Kidney (tissue), 22 donors: ENCODE measurements at places on chromosomes 5 and 9. TPM values are rescaled to one million over a fixed set of nuclear protein-coding genes. Genes with fewer than 3 reads are reported as not detected.
A peak's percentile ranks its signal among the peaks of the same experiment; 100 is the strongest.

Gene C5
- 3.5 TPM for polyA plus RNA-seq

Gene TEX48
- polyA plus RNA-seq, result not detected

Gene NUDT2
- 32.1 TPM for polyA plus RNA-seq

Gene CATSPER3
- polyA plus RNA-seq, result 1.4 TPM

Gene C6
- 5.2 TPM for polyA plus RNA-seq

- no peak for DNase-seq
Observed at GRCh38 chr9:129108805-129109536, 1.6 kb downstream of the CRAT start.

GRCh38 chr9:91033797-91034196 lies 232.2 kb downstream of the SYK start:
- no peak for DNase-seq

- no peak for DNase-seq
Observed at GRCh38 chr5:35442885-35443639, 174.6 kb upstream of the SPEF2 start.

- peak; percentile 35 for DNase-seq
Observed at GRCh38 chr9:127132921-127133647, 10.6 kb upstream of the ANGPTL2 start.

DNA sequence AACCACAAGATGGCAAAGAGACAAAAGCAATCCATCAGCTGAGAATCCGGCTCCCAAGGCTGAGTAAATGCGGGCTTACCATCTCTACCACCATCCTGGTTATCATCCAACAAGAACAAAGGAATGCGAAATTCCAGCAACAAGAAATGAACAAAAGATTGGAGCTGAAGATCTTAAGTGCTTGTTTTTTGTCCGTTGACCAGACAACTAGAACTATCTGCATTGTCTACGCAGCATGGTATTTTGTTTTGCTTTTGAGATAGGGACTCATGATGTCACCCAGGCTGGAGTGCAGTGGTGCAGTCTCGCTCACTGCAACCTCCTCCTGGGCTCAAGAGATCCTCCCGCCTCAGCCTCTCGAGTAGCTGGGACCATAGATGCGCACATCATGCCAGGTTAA lies 88.9 kb downstream of the ZNF366 start:
- DNase-seq, result no peak

- no peak for DNase-seq
Observed at GRCh38 chr5:38739011-38739704, 106.7 kb upstream of the OSMR start.

GRCh38 chr9:82489201-82489821 lies 500.7 kb downstream of the SPATA31D1 start:
- no peak for DNase-seq

DNA sequence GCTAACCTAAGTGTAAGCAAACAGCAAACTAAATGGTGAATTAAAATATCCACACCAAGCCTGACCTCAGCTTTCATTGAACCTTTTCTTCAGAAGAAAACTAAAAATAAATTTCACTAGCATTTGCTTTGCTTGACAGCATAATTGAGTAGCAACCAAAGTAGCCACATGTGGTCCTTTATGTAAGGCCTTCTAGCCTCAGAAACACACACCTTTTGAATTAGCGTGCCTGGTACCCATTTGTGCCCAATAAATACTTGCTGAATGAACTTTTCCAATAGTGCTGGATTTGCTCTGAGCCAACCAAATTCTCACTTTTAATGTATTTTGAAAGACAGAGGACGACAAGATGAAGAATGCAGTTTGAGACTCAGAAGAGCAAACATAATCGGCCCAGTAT lies 2.1 kb upstream of the NIPBL start:
- DNase-seq, result no peak

GRCh38 chr5:38023799-38024198 lies 184.0 kb upstream of the GDNF start:
- no peak for DNase-seq

GRCh38 chr9:68581696-68582095 lies 41.0 kb upstream of the TMEM252 start:
- DNase-seq, result no peak

DNA sequence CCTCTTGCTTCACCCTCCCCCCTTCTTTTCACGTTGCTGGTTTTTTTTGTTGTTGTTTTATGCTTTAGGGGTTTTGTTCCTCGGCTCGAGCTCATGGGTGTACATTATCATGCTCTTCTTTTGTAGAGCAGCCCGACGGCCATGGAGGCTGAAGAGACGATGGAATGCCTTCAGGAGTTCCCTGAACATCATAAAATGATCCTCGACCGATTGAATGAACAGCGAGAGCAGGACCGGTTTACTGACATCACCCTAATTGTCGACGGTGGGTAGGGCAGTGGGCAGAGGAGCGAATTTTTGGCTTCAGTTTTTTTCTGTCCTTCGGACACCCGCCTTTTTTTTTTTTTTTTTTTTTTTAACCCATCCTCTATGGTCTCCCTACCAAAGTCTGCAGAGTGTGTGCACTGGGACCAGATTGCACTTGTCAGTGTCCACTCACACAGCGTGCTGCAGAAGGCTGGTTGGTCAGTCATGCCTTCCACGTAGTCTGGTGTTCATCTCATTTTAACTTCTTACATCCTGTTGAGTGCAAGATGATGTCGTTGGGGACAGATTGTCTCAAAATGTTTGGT lies 1.3 kb downstream of the ZNF131 start:
- no peak for DNase-seq
